ENCODE measurements at places on chromosomes 4 and X.

GRCh38 chr4:155426953-155427352, 50.2 kb upstream of the MAP9 start:
- DNase-seq = no peak

GRCh38 chrX:13821738-13822137, 4.8 kb upstream of the GPM6B start:
- DNase-seq = no peak

- no peak for DNase-seq
These were observed 1.6 kb upstream of the HADH start for GRCh38 chr4:107987916-107988762.

GRCh38 chrX:144327495-144327894, 443.6 kb downstream of the UBE2NL start:
- no peak for DNase-seq

DNA sequence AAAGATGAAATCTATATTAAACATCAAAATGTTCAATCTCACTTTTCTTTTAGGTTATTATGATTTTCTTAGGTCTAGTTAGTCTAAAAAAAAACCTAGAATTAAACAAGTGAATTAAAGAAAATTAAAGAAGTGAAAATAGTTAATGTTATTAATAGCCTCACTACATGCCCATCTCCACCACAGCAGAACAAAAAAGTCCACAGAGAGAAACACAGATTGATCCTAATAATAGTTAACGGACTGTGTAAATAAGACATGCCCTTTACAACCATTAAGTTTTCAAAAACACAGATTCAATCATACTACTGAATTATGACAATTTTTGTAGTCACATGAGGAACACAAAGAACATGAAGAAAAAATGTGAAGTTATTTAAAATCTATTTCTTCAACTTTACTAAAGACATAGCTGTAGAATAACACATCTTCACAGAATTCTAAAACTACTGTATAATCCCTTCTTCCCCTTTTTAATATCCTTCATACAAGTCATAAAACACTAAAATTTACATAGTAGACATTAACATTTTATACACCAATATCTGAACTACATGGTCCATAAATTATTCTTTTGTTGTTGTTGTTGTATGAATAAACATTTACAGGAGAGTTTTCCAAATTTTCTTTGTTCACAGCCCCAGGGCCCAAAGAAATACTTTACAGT, 15.3 kb downstream of the HELQ start:
- no peak for DNase-seq
